ENCODE measurements at places on chromosomes 4 and X. TPM values are rescaled to one million over a fixed set of nuclear protein-coding genes. Genes with fewer than 3 reads are reported as not detected.

Gene USP38
- 23.7 TPM for total RNA-seq

Gene DOK7
- not detected for total RNA-seq

Gene UGT2B28
- total RNA-seq: not detected

Gene TRIM61
- 2.9 TPM for total RNA-seq

- peaks cover 32% of the 10 kb centered on the region for H3K36me3 ChIP-seq
- peaks cover 22% of the 10 kb centered on the region for H3K4me1 ChIP-seq
- peak overlapping the region; percentile 92 for H3K4me3 ChIP-seq
- H3K27ac ChIP-seq: peak overlapping the region; percentile 94
These were observed 501 bp downstream of the ZNF518B start for GRCh38 chr4:10456595-10457254.

DNA sequence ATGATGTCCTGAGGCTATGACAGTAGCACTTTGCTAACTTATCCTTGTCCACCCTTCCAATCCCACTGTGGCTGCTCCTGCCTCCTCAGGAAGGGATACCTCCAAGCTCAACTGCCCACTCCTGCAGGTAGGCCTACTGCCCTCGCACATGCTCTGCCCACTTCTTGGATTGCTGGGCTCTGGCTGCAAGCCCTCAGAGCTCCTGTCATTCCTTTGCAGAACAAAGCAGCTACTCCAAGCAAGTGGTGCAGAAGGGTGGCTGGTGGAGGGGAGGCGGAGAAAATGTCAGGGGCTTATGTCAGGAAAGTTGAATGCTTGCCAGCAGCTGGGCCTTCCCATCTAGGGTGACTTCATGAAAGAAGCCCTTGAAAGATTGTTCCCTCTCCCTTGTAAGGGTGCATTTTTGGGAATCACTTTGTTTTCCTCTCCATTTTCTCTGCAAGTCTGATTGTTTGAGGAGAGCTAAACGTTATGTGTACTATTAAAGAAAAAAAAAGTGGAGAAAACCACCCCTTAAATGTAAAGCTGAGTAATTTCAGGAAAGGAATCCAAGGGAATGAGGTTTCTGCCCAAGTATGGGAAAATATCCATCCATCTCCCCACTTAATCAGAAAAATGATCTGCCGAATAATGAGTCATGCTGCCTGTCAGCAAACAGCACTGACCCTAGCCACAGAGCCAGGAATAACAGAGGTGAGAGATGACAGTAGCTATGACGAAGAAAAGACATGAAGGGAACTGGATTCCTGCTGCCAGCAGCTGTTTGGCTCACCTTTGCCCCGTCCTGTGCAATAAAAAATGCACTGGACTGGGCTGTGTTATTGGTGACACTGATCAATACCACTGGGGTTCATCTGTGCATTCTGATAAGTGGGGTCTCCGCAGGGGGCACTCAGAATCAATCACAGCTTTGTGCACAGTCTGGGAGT is 102.0 kb downstream of the RTL5 start:
- DNase-seq: no peak
- no peak overlapping the region for H3K27ac ChIP-seq
- H3K4me3 ChIP-seq: no peak overlapping the region
- H3K4me1 ChIP-seq: no peaks in the 10 kb centered on the region
- no peaks in the 10 kb centered on the region for H3K36me3 ChIP-seq

- H3K27me3 ChIP-seq: no peaks in the 10 kb centered on the region
- no peak for DNase-seq
- no peak overlapping the region for H3K27ac ChIP-seq
- no peak overlapping the region for H3K4me3 ChIP-seq
- no peaks in the 10 kb centered on the region for H3K36me3 ChIP-seq
- no peaks in the 10 kb centered on the region for H3K4me1 ChIP-seq
These were observed 111.4 kb upstream of the RXFP1 start for GRCh38 chr4:158410272-158410671.

DNA sequence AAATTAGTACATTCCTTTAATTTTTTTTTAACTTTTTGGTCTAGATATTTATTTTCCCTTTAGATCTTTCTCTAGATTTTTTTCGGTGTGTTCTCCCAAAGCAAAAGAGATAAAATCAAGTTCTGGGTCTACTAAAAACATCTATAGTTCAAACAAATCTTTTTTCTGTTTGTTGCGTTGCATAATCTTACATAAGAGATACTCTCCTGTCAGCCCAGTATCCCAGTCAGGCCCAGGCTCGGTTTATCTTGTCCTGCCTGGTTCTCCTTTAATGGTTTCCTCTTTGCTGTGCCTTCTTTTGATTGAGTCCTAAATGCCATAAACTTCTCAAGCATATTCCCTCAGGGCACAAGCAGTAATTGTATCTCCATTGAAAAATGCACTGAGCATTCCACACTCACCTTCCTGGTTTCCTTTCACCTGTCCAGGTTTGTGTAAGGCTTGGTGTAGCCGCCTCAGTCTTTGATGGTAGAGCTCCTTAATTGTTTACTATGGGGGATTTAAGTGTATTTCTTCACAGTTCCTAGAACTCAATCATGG is 104.9 kb downstream of the TMEM131L start:
- peak overlapping the region; percentile 61 for H3K27ac ChIP-seq
- H3K4me3 ChIP-seq: no peak overlapping the region
- no peaks in the 10 kb centered on the region for H3K27me3 ChIP-seq
- DNase-seq: no peak
- H3K4me1 ChIP-seq: peaks cover 60% of the 10 kb centered on the region

GRCh38 chrX:65926095-65927019 is 113.5 kb downstream of the VSIG4 start:
- H3K27me3 ChIP-seq: no peaks in the 10 kb centered on the region
- peak overlapping the region; percentile 79 for H3K4me3 ChIP-seq
- peaks cover 38% of the 10 kb centered on the region for H3K36me3 ChIP-seq
- H3K27ac ChIP-seq: peak overlapping the region; percentile 82

DNA sequence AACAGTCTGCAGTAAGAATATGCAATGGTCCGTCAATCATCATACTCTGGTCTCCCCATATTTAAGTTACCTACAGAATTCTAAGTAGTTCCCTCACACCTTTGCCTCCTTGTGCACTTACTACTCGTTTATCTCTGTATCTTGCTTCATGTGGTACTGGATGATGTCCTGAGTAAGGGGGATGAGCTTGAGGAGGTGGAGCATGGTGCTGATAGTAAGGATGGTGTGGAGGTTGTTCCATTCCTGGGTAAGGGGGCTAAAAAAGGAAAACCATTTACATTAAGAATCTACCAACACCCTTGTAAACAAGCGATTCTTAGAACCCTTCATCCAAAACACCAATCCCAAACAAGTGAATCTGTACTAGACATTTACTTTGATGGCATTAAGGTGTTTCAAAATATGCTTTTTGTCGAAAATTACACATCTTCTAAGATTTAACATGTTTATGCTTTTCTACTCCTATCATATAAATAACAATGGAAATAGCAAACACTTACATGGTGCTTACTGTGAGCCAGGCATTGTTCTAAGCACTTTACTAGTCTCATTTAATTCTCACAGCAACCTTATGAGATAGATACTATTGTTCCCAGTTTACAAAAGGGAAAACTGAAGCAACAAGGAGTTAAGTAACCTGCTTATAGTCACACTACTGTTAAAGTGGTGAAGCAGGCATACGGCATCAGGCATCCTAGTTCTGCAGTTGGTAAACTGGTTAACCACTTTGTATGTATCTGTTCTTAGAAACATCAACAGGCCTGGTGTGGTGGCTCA is 33.5 kb downstream of the YTHDC1 start:
- no peaks in the 10 kb centered on the region for H3K27me3 ChIP-seq
- H3K4me3 ChIP-seq: no peak overlapping the region
- H3K36me3 ChIP-seq: peaks cover 40% of the 10 kb centered on the region
- H3K4me1 ChIP-seq: peaks cover 9% of the 10 kb centered on the region

DNA sequence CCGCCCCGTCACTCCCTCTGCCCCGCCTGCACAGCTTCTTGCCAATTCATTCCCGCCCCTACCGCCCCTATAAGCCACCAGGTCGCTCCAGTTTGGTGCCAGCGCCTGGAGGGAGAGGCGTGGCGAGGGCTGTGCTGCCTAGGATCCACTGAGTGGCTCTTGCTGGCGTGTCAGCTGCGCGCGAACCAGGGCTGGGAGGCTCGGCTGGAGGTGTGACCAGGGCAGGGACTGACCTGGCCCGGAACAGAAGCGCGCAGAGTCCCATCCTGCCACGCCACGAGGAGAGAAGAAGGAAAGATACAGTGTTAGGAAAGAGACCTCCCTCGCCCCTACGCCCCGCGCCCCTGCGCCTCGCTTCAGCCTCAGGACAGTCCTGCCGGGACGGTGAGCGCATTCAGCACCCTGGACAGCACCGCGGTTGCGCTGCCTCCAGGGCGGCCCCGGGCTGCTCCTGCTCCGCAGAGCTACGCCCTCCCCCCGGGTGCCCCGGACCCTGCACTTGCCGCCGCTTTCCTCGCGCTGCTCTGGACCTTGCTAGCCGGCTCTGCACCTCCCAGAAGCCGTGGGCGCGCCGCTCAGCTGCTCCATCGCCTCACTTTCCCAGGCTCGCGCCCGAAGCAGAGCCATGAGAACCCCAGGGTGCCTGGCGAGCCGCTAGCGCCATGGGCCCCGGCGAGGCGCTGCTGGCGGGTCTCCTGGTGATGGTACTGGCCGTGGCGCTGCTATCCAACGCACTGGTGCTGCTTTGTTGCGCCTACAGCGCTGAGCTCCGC is at the start of gene GPR78:
TSS of gene GPR78 (plus strand) at position 72 of the 773 bp plus-strand sequence. CDS start at position 663, 591 bp downstream.
- no peaks in the 10 kb centered on the region for H3K4me1 ChIP-seq
- H3K4me3 ChIP-seq: no peak within 1 kb of the TSS
- H3K27ac ChIP-seq: no peak within 1 kb of the TSS
- DNase-seq: peak; percentile 80

GRCh38 chrX:118510111-118510510 is 14.5 kb downstream of the DOCK11 start:
- no peak overlapping the region for H3K4me3 ChIP-seq
- no peak overlapping the region for H3K27ac ChIP-seq
- H3K4me1 ChIP-seq: peaks cover 11% of the 10 kb centered on the region
- no peak for DNase-seq

DNA sequence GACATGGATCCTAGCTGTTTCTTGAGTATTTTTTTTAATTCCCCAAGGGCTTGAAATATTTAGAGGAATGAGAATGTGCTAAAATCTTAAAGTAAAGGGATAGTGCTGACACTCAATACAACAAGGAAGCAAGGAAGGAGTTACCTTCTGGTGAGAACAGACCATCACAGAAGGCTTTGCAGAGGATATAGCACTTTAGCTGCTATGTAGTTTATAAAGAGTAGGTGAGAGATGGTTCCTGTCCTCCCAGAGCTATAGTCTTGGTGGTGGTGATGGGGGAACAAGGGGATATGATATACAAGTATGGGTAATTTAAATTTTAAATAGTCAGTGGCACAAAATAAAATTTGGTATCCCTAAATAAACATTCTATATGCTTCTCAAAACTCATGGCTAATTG is 47.6 kb downstream of the MTHFD2L start:
- no peak overlapping the region for H3K27ac ChIP-seq

- H3K4me1 ChIP-seq: peaks cover 6% of the 10 kb centered on the region
- DNase-seq: no peak
- H3K4me3 ChIP-seq: no peak overlapping the region
- no peak overlapping the region for H3K27ac ChIP-seq
These were observed 43.3 kb upstream of the MAGEA8 start for GRCh38 chrX:149837639-149838038.
